ENCODE measurements at places on chromosomes 5 and 9. TPM values are rescaled to one million over a fixed set of nuclear protein-coding genes. Genes with fewer than 3 reads are reported as not detected.

Gene ANKRD31
- under 0.01 TPM for total RNA-seq

Gene ADAMTS16
- under 0.01 TPM for total RNA-seq

Gene SREK1IP1
- total RNA-seq = 16.8 TPM

Gene ORM1
- total RNA-seq = not detected

Gene SOX30
- total RNA-seq = not detected

Gene AIF1L
- 0.77 TPM for total RNA-seq

Gene HCN1
- not detected for total RNA-seq

Gene CCDC192
- not detected for total RNA-seq

Gene ZNF608
- 7.8 TPM for total RNA-seq

Gene GADD45G
- total RNA-seq = 0.09 TPM
